Activated CD4-positive, alpha-beta T cell treated with anti-CD3 and anti-CD28 coated beads, Interleukin-2, amount 10 ng/mL, durations not matched to agents 7 days and 5 days (primary cell): ENCODE measurements at places on chromosomes 3 and 15.

DNA sequence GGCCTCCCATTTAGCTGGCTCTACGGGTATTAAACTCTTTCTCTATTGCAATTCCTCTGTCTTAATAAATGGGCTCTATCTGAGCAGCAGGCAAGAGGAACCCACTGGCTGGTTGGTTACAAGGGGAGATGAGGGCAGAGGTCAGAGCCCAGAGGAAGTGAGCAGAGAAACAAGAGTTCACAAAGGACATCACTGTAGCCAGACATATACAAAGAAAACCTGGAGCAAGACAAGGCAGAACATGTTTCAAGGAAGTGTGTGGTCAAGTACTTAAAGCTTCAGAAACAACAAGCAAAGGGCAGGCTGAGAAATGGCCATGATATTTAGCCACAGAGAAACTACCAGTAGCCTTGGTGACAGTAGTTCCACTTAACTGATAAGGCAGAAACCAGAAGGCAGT lies 24.3 kb downstream of the SUSD5 start:
- DNase-seq: no peak

GRCh38 chr15:40245666-40246450 lies 7.0 kb downstream of the PAK6 start:
- DNase-seq: no peak

- no peak for DNase-seq
Measured at GRCh38 chr3:64195789-64196188, 29.5 kb downstream of the PRICKLE2 start.

GRCh38 chr3:38590521-38590920 lies 59.0 kb downstream of the SCN5A start:
- peak; percentile 0 for DNase-seq

- DNase-seq: no peak
Measured at GRCh38 chr3:61464518-61465140, 96.7 kb upstream of the PTPRG start.

- no peak for DNase-seq
Measured at GRCh38 chr3:4355401-4356219, 52.4 kb downstream of the SETMAR start.

DNA sequence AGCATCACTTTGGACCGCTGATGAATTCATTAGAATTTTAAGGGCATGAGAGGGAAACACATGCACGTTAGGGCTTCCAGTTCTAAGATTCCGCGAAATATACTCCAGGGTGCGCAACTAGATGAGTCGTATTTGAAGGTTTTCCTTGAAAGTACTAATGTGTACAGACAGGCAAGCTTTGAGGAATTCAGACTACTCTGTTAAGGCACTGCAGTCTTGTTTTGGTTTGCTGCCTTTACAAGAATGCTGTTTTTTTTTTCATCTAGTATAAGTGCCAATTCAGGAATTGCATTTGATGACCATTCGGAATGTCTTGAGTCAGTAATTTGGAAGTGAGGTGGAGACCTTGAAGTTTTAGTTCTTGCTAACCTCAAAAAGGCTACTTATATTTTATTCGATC lies 19.1 kb downstream of the TRNT1 start:
- no peak for DNase-seq

DNA sequence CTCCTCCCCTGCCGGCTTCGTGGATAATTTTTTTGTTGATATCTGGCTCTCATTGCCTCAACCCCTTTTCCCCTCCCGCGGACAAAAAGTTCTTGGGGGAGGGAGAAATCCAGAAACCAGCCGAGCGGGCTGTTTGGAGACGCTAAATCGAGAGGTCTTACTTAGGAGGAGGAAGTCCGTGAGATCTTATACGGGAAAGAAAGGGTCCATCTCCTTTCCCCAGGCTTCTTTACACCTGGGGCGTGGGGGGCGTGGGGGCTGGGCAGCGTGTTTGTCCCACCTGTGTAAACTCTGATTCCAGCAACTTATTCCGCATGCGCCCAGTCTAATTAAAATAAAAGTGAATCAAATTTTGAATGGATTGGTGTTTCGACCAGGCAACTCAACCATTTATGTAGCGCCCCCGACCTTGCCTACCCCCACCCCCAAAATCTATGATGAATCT lies 364 bp upstream of the CADPS start:
- DNase-seq: no peak
